ENCODE measurements at places on chromosomes 2 and 18.

DNA sequence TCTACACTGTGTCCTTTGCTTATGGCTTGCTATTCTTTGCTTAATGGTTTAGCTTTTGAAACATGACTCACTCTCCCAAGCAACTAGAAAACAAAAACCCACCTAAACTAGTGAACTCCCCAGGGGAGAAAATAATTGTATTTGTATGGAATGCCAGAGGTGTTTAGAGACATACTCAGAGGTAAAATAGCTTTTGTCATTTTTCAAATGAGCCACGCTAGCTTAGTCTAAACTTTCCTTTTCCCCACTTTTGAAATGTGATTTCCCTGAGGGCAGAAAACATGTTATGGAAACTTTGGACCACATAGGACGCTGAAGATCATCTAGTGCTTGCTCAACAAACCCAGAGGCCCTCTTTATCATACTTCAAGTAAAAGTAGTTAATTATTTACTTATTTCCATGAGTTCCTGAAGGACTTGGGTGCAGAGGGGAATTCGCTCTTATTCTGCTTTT lies 16.5 kb upstream of the CYTIP start:
- no peak for DNase-seq

- no peak for DNase-seq
Observed at GRCh38 chr2:74532222-74532621, 2.5 kb downstream of the HTRA2 start.

DNA sequence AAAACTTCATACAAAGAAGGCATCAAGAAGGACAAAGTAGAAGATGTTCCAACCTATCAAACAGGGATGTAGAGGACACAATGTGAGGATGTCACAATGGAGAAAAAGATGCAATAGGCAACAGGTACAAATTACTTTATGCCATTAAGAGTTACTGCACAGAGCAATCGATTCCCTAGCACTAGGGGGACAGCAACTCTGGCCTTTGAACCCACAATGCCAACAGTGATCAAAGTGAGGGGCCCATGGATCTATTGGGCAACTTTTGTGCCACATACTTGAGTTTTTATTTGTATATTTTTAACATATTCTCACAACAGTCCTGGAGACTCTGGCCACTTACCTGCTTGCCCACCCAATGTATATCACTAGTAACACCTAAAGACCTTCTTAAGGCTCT lies 220.2 kb downstream of the HNMT start:
- no peak for DNase-seq

DNA sequence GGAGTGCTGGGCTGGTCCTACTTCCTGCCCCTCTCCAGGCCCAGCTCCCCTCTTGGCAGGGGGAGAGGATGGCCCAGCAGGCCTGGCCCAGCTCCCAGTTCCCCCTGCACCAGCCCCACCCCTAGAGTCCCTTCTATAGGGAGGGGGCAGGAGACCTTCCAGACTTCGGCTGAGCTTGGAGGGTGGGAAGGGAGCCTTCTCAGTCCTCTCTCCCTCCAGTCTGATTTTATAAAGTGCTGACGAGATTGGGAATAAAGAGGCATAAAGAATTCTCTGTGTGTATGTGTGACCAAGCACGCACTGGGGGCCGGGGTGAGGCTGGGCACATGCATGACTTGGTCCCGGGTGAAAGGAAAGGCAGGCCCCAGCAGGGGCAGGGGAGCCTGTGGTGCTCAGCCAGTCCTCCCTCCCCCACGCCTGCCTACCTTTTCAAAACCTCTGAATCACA lies 5.1 kb downstream of the CHPF start:
- no peak for DNase-seq

DNA sequence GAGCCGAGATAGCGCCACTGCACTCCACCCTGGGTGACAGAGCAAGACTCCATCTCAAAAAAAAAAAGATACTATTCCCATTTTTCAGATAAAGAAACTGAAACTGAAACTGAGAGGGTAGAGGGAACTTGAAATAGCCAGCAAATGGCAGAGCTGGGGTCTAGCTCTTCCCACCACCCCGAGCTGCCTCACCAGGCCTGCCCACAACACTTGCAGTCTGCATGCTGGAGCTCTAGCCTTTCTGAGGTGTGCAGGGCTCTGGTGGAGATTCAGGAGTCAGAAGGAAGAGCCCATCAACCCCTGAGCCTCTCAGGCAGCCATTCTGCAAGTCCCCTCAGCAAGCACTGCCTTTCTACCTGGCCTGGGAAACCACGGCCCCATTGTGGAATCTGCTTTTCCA lies 14.3 kb downstream of the EDAR start:
- no peak for DNase-seq
